ENCODE measurements at places on chromosomes 1 and 21.

DNA sequence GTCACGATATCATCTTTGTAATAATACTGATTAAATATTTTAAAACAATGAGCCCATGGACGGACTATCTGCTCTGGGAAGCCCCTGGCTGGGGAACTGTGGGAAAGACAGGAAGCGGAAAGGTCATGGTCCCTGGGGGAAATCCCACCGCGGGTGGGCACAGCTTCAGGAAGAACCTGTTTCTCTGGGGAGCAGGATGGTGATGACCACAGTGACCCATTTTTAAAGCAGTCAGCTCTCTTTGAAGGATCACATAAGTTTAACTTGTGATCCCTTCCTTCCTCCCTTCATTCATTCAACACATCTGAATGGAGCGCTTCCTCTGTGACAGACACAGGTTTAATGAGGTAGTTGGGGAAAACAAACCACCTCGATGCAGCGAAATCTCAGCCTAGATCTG lies 73.0 kb downstream of the DHRS3 start:
- DNase-seq = no peak

- no peak for DNase-seq
These were observed 26.1 kb upstream of the MAN1A2 start for GRCh38 chr1:117341123-117341522.

GRCh38 chr1:210250998-210251679 lies 18.5 kb downstream of the SERTAD4 start:
- DNase-seq = peak; percentile 49

GRCh38 chr1:58979086-58979485 lies 195.2 kb upstream of the JUN start:
- no peak for DNase-seq

DNA sequence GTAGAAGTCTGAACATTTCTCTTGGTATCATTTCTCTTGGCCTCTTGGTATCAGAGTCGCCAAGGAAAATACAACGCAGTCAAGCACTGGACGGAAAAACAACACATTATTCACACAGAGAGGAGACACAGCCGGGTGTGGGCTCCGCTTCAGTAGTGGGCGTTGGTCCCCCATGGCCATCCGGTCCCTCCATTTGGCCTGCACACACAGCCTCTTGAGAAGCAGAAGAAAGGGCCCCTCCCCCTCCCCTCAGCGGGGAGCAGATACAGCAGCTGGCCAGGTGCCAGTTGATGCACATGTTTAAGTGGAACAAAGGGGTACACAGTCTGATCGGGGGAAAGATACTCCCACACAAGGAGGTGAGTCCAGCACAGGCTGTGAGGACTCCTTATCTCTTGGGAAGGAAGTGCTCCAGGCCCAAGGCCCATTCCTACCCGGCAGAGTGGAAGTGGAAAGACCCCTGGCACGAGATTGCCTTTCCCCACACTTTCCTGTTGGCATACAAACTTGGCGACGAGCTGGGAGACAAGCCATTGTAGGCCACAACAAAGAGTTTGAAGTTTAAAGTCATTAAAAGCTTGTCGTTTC lies 311.3 kb downstream of the FAM72C start:
- no peak for DNase-seq

DNA sequence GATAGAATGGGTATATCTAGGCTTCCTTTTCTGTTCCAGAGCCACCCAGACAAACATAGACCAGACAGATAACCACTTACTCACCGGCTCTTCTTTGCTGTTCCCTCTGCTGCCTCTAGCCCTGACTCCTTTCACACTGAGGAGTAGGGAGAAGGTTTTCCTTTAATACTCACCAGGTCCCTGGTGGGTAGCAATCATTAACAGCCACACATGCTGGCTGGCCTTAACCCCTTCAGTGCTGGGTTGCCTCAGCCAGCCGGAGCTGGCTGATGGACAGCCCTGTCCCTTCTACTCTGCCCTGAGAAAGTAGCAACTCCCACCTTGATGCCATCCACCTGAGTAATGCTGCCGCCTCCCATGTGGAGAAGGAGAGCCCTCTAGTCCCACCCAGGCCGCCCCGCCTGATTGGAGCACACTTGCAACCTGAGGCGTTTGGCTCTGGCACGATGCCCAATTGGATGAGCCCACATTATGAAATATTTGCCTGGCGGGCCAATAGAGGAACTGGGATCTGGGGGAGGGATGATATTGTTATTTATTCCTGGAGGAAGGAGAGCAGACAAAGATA lies 71.6 kb downstream of the PLEKHA6 start:
- no peak for DNase-seq

- no peak for DNase-seq
These were observed 267.8 kb upstream of the NCAM2 start for GRCh38 chr21:20730441-20730840.

- no peak for DNase-seq
These were observed 72.8 kb downstream of the ETS2 start for GRCh38 chr21:38878379-38879179.

- no peak for DNase-seq
These were observed 88.9 kb downstream of the PIK3R3 start for GRCh38 chr1:46043458-46044017.

DNA sequence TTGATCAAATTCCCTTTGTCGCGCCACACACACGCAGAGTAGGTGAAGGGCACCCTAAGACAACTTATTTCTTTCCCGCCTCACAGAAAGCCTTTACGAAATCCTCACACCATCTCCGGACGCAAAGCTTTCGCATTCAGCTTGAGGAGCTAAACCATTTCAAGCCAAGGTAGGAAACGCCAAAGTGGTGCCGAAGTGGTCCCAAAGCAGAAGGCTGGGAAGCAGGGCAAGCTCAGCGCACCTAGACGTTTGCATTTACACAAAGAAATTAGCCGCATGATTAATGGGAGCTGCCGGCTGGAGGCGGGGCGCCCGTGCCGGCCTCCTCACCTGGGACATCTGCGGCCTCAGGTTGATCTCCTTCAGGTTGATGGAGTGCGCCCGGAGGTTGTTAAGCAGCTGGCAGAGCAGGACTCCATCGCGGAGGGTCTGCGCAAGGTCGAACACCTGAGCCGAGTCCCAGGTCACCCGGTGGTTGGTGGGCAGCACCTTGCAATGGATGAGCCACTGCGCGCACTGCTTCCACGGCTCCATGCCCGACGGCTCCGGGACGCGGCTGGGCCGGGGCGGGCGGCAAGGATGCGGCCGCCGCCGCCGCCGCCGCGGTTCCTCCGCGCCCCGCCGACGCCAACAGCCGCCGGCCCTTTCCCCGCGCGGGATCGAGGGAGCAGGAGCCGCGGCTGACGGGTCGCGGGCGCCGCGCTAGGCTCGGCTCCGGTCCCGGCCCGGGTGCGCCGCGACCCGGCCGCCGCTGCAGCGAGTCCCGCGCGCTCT lies 457 bp downstream of the VAV3 start:
- peak; percentile 11 for DNase-seq

- peak; percentile 17 for DNase-seq
These were observed 20.7 kb upstream of the TRIM45 start for GRCh38 chr1:117142200-117142599.

GRCh38 chr1:66733348-66734017 lies 18.8 kb upstream of the DYNLT5 start:
- no peak for DNase-seq

GRCh38 chr1:53507116-53507820 lies 48.1 kb downstream of the DMRTB1 start:
- DNase-seq = no peak

- DNase-seq = peak; percentile 84
These were observed 7.5 kb upstream of the ZNF648 start for GRCh38 chr1:182069028-182069466.

DNA sequence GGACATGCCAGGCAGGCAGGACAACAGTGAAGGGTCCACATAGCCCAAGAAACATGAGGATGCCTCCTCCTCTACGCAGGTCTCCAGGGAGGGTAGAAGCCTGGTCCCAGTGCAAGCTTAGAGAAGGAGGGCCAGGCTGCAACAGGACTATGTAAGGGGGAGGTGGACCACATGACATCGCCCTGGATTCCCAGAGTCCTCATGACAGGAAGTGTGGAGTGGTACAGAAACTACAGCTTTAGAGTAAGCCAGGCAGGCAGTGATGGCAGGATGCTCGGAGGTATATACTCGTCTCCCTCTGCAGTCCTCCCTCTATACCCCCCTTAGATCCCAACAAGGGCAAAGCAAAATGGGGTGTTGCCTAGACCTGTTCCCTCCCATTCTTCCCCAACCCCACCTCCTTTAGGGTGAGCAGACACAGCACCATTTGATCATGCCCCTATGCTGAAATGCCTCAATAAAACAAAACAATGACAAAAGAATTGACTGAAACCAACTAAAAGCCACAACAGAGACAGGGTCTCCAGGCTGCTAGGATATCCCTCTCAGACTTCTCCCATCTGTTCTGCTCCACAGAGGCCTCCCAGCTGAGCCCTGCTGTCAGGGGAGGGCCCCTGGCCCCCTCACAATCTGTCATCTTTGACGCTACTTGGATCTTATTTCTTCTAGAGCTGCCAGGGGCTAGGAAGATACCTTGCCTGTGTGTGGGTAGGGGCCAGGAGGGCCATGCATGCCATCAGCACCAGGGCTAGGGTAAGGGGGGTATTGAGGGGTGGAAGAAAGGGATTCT lies 13.1 kb downstream of the FAM78B start:
- no peak for DNase-seq

- no peak for DNase-seq
These were observed 1.3 kb upstream of the SLC30A1 start for GRCh38 chr1:211580303-211580687.

DNA sequence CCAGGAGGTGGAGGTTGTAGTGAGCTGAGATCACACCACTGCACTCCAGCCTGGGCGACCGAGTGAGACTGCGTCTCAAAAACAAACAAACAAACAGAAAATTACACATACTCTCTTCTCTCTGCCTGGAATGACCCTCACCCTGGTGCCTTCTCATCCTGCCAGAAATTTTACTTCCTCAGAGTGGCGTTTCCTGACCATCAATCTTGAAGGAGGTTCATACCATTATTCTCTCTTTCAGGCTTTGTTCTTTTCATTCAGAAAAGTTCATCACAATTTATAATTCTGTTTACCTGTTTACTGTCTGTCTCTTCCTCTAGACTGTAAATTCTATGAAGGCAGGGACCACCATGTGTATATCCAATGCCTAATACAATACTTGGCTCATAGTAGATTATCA lies 79.3 kb downstream of the RPS6KA1 start:
- DNase-seq = no peak

- no peak for DNase-seq
These were observed 24.4 kb upstream of the IRF2BP2 start for GRCh38 chr1:234634387-234634786.

- DNase-seq = no peak
These were observed 88.5 kb downstream of the GPR88 start for GRCh38 chr1:100626397-100626796.

- DNase-seq = no peak
These were observed 34.9 kb downstream of the WNT9A start for GRCh38 chr1:227912866-227913265.

- DNase-seq = no peak
These were observed 4.7 kb downstream of the GALE start for GRCh38 chr1:23795676-23796465.

- DNase-seq = no peak
These were observed 244.6 kb downstream of the TRABD2B start for GRCh38 chr1:47752559-47752958.

- DNase-seq = peak; percentile 50
These were observed 909 bp upstream of the PAXBP1 start for GRCh38 chr21:32772281-32773047.

DNA sequence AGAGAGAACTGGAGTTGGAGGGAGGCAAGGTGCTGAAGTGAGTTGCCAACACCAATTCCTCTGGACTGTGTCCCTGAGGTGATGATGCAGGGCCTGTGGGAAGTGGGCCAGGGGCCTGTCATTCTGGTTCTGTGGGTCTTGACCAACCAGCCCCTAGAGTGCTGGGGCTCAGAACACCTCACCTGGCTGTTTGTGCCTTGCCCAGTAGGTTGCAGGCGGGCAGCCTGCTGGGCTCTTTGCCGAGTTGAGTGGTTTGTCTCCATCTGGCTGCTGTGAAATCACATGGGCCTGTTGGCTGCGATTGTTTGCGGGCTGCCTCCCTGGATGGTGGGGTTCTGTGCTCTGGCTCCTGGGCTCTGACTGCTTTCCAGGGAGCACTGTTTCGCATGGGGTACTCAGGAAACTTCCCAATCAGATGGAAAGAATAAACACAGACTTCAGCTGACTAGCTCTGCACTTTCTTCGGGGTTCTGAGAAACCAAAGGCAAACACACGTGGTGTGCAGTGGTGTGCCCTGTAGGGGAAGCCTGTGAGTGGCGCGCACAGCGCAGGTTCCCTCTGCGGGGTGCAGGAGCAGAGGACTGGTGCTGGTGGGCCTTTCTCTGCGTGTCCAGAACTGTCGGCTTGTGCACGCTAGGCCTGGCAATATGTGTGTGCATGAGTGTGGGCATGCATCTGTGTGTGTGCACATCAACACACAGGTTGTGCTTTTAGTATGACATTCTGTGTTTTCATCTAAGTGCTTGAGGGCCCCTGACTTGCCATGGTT lies 95.1 kb downstream of the RHOU start:
- DNase-seq = no peak

DNA sequence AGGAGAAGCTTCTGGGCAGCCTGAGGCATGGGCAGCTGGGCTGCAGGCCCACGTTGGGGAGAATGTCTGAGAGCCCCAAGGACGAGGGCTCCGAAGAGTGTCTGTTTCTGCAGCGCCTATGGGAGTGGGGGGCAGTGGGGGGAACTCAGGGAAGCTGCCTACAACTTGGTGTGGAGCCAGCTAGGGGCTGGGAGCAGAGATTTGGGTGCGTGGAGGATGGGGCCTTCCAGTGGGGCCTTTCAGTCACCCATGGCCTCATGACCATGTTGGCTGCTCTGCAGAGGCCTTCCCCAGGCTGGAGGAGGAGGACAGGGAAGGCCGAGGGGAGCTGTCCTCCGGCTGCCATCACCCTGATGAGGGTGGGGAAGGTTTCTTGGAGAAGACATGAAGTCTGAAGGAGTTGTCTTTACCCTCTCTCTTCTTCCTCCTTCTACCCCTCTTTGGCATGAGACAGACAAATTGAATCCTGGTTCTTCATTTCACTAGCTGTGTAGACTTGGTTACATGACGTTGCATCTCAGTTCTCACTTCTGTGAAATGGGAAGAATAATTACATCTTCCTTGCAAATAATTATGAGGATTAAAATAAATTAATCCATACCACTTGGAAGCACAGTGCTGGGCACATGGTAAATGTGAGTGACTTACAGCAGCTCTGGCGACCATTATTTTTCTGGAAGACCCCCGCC lies 8.3 kb downstream of the PPFIA4 start:
- no peak for DNase-seq

All from AG20443 (cell line).